ENCODE measurements at places on chromosomes 3 and 15. TPM values are rescaled to one million over a fixed set of nuclear protein-coding genes. Genes with fewer than 3 reads are reported as not detected.

DNA sequence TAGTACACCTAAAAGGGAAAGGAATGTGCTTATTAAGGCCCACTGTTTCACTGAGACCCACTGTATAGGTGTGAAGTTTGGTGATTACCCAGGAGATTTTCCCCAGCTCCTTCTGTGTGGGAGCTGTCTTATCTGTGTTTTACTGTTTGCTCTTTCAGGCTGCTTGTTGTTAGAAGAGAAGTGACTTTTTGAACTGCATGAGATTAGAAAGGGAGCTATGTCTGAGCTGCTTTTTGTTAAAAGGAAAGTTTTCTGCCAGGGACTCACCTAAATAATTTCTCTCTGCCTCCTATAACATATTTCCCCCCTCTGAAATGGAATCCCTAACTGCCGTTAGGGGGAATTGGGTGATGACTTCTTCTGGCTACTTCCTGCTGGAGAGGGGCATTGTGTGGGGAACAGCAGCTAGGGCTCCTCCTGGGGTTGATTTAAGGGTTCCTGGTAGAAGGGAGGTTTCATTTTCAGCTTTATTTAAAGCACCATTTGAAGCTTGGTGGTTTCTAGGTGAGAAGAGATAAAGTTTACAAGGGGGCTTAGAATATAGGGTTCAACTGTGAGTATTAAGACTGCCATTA is 77.1 kb upstream of the ATP11B start:
- ATAC-seq: no peak

DNA sequence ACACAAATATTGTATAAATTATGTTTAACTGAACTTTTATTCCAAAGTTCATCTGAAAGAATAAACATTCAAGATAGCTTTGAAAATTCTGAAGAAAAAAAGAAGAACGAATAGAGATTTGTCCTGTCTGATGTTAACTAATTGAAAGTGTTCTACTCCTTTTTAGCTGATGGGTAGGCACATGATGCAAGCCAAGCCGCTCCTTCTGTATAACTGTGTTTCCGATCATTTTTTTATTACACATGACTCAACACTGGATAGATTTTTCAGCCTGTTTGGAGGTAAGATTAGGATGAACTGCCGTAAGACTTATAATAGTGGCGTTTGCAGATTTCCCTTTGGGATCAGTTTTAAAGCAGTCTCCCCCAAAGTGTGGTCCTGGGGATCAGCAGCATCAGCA is 19.0 kb downstream of the NSUN3 start:
- peak; percentile 76 for ATAC-seq

DNA sequence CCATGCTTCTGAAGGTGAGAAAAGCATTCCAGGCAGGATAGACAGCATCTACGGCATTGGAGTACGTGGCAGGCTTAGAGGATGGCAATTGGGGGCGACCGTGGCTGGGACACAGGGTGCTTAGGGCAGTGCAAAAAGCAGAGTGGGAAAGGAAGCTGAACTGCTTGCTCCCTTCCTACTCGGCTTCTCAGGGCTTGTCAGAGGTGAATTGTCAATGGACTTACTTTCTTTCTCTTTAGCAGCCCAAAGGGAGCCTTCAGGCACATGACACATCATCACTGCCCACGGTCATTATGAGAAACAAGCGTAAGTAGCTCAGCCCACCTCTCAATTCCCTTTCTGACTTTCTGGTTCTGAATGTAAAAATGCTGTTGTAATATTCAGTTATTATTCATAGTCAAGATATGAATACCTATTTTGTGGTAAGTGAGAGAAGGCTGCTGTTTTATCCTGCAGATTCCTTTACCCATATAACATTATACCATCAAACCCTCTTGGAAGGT is 84.3 kb downstream of the KLHL25 start:
- no peak for ATAC-seq

DNA sequence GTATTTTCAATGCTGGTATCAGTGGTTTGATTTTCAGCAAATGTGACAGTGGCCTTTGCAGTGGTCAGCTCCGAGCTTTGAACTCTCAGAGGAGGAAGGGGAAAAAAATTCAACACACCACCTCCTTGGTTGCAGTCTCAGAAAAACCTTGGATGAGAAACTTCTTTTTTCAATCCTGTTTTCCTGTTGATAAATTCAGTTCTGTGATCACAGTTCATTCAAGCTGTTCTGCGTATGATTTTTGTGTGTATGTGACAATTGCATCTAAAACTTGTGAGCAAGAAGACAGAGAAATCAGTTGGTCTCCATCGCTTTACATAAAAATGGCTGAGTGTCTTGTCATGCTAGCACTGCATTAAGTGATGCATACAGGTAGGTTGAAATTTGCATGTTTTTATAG is 19.2 kb downstream of the ZBTB38 start:
- ATAC-seq: no peak

GRCh38 chr3:60917141-60917540 is 334.1 kb downstream of the FHIT start:
- ATAC-seq: no peak

DNA sequence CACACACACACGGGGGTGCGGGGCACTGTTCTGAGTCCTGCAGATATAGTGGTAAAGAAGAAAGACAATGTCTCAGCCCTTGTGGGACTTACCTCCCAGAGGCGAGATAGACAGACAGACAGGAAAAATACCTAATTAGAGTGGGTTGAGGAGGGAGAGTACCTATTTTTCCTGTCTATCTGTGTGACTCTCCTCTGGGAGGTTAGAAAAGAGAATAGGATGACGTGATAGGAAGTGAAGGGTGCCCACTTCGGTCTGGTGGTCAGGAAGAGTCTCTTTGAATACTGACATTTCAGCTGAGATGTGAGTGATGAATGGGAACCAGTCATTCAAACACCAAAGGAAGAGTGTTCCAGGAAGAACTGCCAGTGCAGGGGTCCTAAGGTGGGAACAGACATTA is 4.1 kb upstream of the APOD start:
- ATAC-seq: no peak

Gene TRPM1
- 1.9 TPM for total RNA-seq

Data from motor neuron (in vitro differentiated cells).